ENCODE measurements at places on chromosomes 5 and 9.

GRCh38 chr5:136014049-136015002 is 14.5 kb upstream of the TGFBI start:
- no peak for DNase-seq

- no peak for DNase-seq
Measured at GRCh38 chr9:14141699-14142098, 172.2 kb downstream of the NFIB start.

- no peak for DNase-seq
Measured at GRCh38 chr9:126361810-126362238, 35.2 kb downstream of the MVB12B start.

GRCh38 chr9:18548456-18548855 is 74.5 kb downstream of the ADAMTSL1 start:
- DNase-seq = no peak

GRCh38 chr9:133132174-133132573 is 11.1 kb upstream of the RALGDS start:
- no peak for DNase-seq

DNA sequence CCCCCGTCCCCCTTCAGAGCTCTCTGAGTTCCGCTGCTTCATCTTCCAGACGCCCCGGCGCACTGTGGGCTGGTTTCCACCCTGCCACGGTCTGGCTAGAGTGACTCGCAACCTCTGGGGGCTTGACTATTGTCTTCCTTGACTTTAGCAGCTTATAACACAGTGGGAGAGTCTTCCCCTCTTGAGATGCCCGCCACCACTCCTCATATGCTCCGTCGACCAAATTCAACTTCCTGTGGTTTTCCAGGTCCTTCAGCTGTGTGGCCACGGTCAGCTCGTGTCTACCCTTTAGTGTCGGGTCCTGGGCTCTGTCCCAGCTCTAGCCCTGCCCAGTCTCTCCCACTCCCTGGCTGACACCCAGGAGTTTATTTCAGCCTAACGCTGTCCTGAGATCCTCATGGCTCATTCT is 28.2 kb upstream of the NCS1 start:
- DNase-seq = no peak

- DNase-seq = no peak
Measured at GRCh38 chr9:137156567-137157375, 13.1 kb downstream of the LRRC26 start.

DNA sequence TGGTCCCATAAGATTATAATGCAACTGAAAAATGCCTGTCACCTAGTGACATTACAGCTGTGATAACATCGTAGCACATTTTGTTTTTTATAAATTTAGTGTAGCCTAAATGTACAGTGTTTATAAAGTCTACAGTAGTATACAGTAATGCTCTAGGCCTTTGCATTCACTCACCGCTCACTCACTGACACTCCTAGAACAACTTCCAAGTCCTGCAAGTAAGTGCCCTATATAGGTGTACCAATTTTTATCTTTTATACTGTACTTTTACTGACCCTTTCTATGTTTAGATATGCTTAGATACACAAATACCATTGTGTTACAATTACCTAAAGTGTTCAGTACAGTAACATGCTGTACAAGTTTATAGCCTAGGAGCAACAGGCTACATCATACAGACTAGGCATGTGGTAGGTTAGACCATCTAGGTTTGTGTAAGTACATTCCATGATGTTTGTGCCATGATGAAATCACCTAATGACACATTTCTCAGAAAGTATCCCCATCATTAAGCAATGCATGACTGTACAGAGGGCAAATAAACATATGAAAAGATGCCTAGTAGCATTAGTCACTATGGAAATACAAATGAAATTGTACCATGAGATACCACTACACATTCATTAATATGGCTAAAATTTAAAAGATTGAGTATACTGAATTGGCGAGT is 127.6 kb downstream of the TRPM6 start:
- no peak for DNase-seq

DNA sequence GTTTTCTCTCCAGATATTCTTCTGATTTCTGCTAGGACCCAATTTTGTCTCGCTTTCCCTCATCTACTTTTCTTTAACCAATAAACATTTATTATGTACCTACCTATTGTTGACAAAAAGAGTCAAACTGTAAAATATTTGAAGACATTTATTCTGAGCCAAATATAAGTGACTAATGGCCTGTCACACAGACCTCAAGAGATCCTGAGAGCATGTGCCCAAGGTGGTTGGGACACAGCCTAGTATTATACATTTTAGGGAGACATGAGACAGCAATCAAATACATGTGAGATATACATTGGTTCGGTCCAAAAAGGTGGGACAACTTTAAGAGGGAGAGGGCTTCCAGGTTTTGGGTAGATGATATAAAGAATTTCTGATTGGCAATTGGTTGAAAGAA is 191.8 kb downstream of the NXNL2 start:
- no peak for DNase-seq

DNA sequence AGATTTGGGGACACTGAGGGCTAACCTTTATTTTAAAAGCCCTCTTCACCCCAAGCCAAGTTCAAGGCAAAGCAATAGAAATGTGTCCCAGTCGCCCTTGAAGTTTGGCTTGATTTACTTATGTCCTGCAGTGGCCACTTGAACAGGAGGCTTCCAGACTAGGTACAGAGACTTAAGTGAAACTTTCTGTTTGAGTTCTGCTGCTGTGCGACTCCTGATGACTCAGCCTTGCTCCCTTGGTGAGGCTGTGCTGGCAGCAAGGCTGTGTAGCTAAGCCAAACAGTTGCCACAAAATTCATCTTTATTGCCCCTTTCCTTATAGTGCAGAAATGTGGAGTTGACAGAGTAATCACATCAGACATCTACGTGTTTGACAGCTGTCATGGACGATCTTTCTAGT is 68.8 kb upstream of the NTRK2 start:
- no peak for DNase-seq

DNA sequence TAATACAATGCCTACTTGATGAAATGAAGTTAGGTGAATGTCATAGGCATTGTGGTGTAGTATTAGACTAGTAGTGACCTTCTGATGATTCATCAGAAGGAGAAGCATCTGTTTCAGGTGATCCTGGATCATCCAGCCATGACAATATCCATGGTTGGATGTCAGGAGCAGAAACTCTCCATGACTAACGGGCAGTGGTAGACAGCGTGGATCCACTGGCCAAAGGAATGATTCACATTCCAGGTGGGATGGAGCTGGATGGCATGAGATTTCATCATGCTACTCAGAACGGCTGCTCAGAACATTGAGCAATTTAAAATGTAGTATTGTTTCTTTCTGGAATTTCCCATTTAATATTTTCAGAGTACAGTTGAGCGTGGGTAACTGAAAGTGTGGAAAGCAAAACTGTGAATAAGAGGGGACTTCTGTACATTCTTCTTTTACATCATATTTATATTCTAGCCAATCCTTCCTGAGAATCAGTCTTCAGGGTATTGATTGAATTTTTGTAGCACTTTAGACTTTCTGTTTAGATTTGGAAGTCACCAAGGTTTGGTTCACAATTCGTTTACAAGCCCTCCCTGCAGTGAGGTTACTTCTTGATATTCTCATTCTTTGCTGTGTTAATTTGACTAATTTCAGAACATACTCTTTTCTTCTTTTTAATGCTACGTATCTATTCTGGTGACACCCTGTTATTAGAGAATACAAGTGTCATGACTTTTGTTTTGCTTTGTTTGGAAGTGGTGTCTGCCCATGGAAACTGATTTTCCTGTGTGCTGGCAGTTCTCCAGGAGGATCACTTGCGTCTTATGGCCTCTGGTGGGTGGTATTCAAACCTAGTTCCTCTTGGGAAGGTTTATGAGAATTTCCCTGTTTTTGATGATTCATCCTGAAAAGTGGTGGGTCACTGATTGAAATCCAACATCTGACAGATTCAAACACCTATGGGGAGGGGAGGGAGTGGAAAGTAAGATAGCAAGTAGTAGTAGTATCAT is 12.2 kb upstream of the CLINT1 start:
- no peak for DNase-seq

DNA sequence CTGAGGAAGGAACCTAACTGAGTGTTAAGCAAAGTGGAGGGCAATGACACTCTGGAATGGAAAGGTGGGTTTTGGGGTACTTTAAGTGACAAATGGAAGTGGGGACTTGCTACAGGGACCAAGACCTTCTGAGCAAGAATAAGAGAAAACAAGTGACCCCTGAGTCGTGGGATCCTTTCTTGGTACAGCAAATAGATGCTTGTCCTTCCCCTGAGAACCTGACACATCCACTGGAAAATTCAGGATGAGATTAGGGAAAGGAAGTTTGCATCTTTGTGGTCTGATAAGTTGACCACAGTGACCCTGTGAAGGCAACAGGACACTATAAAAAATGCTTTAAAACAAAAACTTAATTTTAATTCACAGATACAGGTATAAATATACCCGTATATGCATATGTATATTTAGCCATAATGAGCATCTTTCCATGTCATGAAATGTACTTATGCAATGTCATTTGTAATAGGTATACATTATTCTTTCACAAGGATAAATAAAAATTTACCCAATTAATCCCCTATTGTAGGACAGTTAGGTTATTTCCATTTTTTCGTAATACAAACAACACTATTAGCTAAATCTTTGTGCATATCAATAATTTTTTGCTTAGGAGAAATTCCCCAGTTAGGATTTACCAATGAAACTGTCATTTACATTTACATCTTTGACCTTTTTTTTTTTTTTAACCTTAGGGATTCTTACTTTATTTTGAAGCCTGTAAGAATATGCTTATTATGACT is 2.0 kb upstream of the IRF1 start:
- no peak for DNase-seq

- no peak for DNase-seq
Measured at GRCh38 chr5:124352312-124352711, 394.1 kb downstream of the ZNF608 start.

DNA sequence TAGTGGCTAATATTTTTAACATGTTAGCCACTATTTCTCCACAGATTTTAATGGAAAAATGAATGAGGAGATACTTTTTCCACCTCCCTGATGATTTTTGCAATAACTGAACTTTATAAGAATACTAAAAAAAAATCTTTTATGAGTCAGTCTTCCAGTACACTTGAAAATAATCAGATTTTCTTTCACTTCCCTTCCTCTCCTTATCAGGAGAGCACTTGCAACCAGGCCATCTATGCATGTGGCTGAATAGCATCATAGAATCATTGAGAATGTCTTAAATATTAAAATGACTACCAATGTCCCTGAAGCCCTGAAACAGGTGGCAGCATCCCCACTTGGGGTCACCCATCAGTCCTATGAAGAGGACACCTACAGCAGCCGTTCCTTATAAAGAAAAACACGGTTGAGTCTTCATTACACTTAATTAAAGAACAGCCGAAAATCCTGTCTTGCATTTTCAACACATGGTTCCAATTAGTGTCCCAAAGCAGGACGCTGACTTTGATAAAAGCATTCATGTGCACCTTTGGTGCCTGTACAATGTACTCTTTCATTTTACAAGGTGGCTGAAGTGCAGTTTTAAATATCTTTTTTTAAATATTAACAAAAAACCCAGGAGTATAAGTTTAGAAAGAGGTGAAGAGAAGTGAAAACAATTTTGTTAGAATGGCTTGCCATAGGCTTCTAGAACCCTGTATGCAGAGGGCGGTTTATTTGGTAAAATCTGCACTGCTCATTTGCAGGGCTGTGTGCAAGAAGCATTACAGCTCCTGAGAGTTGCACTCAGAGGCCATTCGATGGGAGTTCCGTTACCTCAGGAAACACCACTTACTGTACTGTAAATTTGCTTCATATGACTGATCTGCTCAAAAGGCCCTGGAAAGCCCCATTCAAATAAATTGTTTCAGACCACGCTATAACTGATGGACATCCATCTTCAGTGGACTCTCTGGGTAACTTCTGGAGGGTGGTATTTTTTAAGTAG is 106.9 kb upstream of the VCAN start:
- no peak for DNase-seq

DNA sequence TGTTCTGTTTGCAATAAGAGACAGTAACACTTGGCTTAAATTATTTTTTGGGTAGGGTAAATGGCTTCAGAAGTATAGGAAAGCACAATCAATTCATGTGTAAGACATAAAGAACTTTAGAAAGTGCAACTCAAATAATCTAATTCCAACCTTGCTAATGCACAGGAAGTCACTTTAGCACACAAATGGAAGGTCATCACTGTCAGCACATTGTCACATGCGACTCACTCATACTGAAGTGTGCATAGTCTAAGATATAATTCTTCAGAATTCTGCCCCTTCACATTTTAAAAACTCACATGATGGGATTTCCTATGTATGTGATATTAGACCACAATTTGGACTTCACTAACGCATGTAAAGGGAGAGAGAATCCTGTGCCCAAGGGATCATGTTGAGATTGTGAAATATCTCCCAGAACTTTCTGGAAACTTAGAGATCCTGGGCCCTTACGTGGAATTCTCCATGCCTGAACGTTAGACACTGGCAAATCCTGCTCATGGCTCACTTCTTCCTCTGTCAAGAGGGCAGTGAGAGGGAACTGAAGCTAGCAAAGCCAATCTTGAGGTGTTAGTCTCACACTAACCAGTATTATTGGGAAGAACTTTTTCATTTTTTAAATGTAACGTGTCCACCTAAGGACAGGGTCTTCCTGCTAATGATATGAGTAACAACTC is 403.2 kb upstream of the PTGER4 start:
- DNase-seq = no peak

GRCh38 chr9:11318946-11319345 is 706.1 kb upstream of the PTPRD start:
- no peak for DNase-seq

DNA sequence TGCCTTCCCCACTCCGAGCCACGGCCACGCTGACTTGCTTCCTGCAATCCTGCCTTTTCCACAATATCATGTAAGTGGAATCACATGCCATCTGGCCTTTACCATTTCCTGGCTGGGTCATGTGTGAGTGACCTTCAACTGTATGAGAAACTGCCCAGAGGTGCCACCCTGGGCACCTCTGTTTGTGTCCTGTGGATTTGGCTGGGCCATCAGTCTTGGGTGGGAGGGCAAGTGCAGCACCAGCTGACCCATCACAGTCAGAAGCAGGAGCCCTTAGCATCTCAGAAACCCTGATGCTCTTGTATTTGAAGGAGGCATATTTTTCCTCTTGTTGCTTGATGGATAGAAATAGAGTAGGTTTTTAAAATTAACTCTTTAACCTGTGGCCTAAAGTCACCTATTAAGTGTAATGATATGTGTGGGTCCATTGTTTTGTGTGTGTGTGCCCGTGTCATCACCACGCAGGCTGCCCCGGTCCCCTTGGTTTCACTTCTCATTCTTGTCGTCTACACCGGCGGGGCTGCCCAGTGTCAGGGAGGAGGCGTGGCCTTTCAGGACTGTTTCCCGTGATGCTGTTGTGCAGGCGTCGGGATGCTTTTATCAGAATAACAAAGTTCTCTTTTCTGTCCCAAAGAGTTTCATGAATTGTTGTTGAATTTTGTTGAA is 52.1 kb upstream of the CACNA1B start:
- no peak for DNase-seq

DNA sequence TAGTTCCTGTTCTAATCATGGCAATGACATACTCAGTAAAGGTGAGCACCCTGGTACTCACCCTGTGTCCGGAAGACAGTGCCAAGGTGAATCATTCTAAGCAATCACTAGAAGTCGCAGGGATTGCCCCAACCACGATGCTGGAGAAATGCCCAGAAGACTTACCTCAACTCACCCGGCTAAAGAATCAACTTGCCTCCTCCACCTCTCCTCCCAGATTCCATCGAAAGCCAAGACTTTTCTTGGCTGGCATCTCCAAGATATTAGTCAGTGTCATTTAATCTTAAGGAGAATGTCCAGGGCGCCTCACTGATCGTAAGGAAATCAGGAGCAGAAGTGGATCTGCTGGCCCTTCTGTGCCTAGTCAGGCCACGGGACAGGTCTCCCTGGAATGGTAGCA is 204.9 kb downstream of the ERCC6L2 start:
- no peak for DNase-seq

All from activated CD8-positive, alpha-beta memory T cell treated with anti-CD3 and anti-CD28 coated beads for 1 hour (primary cell).